ENCODE measurements at places on chromosomes 5 and 9.

DNA sequence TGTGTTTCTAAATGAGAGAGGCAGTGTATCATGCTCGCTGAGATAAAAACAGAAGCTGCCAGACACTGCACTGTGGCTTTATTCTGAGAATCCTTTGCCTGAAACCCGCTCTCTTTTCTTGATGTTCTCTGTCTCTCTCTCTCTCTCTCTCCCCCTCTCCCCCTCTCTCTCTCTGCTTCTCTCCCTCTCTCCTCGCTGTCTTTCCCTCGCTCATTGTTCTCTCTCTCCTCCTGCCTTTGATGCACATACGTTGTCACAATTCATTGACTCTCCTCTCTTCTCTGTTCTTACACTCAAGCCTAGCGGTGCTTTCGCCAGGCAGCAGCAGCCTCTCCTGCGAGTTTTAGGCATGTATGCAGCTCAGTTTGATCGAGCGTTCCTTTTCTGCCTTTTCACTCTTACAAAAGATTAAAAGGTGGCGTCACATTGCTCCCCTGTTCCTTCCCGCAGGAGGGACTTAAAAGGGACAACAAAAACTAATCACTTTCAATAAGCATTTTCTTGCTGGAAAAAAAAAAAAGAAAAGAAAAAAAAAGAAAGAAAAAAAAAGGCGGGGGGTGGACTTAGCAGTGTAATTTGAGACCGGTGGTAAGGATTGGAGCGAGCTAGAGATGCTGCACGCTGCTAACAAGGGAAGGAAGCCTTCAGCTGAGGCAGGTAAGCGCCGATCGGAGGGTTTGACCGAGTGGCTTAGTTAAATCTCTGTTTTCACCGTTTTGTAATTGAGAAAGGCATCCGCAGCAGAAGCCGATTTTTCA is 717.9 kb upstream of the WWC1 start:
- no peak for DNase-seq

- no peak for DNase-seq
Measured at GRCh38 chr9:88954066-88954465, 37.2 kb upstream of the S1PR3 start.

DNA sequence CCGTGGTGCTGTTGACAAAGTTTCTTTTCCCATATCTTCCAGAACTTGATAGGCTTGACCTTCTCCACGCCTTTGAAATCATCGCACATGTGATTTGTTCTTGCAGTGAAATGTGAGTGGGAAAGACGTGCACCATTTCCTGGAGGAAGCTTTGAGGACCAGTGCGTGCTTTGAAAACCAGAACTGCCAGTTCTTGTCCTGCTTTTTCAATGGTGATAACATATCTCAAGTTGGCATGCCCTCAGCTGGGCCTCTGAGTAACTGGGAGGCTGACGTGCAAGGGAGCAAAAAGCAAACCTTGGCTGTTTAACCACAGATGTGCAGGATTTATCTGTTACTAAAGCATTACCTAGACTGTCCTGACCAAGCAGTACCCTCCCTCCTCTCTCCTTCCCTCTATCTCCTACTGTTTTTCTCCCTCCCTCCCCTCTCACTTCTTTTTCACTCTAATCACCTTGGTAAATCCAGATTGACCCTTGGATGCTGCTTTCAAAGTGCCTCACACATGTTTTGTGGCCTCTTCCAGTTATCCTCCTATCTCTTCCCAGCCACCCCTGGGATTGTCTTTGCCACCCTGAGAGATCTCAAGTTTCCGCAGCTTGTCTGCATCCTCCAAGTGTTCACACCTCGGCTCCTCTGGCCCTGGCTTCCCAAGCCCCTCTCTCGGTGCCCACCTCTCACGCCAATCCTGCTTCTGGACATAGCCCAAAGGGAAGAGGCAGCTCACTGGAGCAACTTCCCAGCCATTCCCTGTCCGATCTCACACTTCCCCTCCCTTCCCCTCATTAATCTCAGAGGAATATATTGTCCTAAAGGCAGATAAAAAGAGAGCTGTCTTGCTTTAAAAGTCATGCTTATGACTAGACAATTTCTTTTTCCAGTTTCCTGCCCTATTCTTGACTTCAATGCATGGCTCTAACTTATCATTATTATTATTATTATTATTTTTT is 198.3 kb downstream of the ERCC6L2 start:
- no peak for DNase-seq

GRCh38 chr9:31908158-31908890 is 476.1 kb upstream of the ACO1 start:
- no peak for DNase-seq

DNA sequence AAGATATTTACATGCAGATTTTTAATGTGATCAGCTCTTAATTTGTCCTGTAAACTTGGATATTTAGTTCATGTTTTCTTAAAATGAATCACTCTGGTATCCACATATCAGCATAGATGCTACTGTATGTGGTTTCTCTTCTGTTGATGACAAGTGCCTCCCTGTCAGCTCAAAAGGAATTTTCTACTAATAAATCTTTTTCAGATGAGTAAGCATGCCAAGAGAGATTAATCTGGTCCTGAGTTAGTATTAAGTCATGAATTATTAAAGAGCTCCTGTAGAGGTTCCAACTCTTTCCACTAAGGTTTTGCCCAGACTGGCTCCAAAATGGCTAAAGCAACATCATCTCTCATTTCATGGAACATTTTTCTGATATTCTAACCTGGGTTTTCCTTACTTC is 129.2 kb downstream of the GOLPH3 start:
- DNase-seq = no peak

DNA sequence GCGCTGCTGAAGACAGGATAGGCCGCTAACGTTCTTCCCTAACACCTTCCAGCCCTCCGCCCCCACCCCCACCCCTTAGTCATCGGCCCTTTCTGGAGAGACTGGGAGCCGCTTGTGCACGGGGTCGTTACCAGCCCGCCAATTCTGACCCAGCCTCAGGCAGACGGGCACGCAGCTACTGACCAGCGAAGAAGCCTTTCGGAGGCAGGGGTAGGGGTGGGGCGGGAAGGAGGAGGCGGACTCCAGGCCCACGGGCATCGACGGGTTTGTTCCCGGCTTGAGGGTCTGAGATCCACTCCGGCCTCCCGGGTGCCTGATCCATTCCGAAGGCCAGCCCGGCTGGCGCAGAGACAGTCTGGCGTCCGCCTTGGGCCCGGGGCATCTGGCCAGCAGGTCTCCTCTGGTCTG is 729 bp upstream of the HAND1 start:
- no peak for DNase-seq

GRCh38 chr9:113542741-113543140 is 79.2 kb downstream of the RGS3 start:
- no peak for DNase-seq

DNA sequence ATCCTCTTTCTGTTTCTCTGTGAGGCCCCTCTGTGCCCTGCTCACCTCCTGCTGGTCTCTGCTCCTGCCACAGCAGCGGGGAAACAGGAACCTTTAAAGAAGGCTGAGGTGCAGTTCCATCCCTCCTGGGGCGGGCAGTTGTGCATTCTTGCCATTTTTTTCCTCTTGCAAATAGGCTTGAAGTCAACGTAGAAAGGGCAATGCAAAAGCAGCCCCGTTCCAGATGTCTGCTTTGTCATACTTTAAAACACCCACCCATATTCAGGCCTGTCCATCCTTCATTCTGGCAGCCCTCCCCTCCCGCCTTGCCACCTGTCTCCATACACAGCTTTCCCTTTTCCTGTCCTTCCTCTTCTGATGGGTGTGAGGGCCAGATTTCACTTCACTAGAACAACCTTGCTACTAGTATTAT is 65.4 kb upstream of the KLF9 start:
- DNase-seq = no peak

DNA sequence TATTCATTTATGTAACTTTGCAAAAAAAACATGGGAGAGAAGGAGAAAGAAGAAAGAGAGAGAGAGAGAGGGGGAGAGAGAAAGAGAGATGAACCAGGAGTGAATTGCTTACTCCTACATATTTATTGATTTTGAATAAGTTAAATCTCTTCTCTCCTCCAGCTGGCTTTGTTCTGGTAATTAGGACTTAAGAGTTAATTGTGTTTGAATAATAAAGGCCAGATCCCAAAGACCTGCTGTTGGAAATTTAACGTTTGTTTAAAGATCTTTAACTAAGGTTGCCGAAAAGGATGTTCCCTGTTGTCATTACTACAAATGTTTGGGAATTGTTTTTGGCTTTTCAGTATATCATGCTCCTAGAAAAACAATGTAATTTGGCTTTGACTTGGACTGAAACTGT is 473.0 kb downstream of the TUSC1 start:
- DNase-seq = no peak

DNA sequence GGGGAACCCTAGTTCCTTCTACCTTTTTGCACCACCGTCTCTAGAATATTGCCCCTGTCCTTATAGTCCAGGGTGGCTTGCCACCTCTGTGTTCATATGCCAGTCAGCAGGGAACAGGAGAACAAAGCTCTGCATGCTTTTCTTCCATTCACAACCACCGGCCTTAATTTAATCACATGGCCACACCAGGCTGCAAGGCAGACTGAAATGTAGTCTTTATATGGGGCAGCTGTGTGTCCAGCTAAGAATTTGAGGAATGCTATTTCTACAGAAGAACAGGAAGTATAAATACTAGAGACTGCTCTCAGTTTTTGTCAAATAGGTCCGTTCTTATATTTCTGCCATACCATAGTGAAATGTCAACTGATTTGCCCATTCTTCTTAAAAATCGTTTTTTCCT is 5.8 kb downstream of the C5orf22 start:
- DNase-seq = no peak

GRCh38 chr9:69207503-69207902 is 33.4 kb downstream of the TJP2 start:
- no peak for DNase-seq

GRCh38 chr5:147189109-147189424 is 45.8 kb upstream of the STK32A start:
- no peak for DNase-seq

GRCh38 chr9:87710443-87710842 is 15.5 kb upstream of the CTSL start:
- DNase-seq = no peak

DNA sequence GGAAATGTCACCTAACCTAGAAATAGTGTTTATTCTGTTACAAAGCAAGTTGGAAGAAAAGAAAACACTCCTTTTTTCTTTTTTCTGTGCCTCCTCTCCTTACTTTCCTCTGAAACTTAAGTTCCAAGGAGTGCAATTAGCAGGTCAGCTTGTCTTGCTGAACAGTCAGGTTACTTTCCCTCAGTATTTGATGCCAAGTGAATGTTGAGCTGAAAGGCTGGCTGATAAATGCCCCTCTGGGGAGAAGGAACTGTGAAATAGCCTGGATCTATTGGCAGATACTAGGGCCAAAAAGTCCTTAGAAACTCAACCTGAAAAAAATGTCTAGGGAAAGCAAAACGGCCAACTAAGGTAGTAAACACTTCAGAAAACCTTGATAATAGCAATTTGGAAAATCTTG is 43.6 kb downstream of the GRIA1 start:
- DNase-seq = no peak

- no peak for DNase-seq
Measured at GRCh38 chr9:126436545-126437267, 110.1 kb downstream of the MVB12B start.

GRCh38 chr5:160508780-160509361 is 87.2 kb downstream of the PTTG1 start:
- DNase-seq = peak; percentile 18

- DNase-seq = no peak
Measured at GRCh38 chr9:28197653-28198052, 624.4 kb upstream of the C9orf72 start.

- no peak for DNase-seq
Measured at GRCh38 chr9:86507212-86507630, 153.0 kb upstream of the TUT7 start.

- no peak for DNase-seq
Measured at GRCh38 chr5:171806976-171807747, 21.5 kb downstream of the SMIM23 start.

DNA sequence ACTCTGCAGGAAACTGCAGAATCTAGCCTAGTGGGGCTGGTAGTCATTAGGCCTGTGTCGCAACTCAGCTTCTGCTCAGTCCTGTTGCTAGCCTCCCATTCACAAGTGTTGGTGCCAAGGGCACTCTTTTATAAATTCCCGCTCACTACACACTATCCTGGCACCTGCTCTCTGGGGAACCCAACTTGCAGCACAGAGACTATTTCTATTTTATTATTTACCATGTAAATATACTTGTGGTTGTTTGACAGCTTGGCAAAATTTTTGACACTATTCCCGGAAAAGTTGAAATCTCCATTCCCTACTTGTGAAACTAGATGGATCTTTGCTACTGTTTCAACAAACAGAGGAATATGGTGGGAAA is 20.4 kb upstream of the SMC2 start:
- no peak for DNase-seq

DNA sequence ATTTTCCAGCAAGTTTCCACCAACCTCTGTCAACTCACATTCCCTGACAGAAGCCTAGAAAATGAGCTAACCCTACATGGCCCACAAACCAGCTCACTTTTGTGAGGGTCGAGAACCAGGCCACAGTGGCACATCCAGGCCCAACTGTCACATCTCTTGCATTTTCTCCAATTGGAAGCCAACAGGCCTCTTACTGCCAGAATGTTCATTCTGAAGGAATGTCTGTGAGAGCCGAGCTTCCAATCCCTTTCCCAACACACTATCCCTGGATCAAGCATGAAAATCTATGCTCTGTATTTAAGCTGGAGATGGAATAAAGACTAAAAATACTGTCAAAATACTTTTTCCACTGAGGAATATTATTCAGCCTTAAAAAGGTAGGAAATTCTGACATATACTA is 20.0 kb downstream of the MARCHF3 start:
- no peak for DNase-seq

DNA sequence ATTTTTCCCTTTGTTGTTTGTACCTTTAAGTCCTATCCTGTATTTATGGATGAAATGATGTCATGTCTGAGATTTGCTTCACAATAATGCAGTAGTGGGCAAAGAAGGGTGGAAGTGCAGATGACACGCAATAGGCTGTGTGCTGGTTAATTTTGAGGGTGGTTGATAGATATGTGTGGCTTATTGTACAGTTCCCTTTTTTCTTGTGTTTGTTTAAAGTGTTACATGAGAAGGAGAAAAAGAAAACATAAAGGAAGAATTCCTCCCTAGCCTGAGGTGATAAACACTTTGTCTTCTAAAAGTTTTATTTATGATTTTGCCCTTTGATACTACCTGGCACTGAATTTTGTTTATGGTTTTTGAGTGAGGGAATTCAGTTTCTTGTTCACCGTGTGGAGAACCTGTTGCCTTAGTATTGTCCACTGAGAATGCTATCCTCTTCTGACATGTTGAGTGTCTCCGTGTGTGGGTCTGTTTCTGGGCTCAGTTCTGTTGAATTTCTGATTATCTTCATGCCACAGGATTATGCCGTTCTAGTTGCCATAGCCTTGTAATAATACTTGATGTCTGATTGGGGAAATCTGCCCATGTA is 52.3 kb upstream of the FAM120AOS start:
- DNase-seq = no peak

DNA sequence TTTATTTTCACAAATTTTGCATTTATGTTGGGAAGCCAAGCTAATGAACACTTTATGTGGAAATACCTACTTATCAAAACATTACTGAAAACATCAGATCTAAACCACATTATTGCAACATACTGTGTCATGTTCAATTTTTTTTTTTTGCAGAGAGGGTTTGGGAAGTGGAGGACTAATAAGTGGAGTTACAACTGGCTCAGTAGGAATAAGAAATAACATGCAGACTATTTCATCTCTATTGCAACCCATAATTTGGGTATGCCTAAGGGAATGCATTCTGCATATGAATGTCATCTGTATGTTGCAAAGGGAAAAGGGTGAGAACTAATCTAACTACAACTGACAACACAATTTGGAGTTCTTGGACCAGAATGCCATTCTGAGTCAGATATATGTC is 41.8 kb downstream of the APC start:
- DNase-seq = no peak
